ENCODE measurements at places on chromosomes 7 and 10.

GRCh38 chr7:54904986-54905385 lies 113.8 kb upstream of the EGFR start:
- DNase-seq = no peak

GRCh38 chr7:129368389-129368986 lies 65.7 kb upstream of the STRIP2 start:
- DNase-seq = peak; percentile 4

GRCh38 chr7:94908323-94909178 lies 1.2 kb downstream of the PPP1R9A start:
- DNase-seq = no peak

- no peak for DNase-seq
Observed at GRCh38 chr10:42987575-42987974, 89.3 kb upstream of the RET start.

DNA sequence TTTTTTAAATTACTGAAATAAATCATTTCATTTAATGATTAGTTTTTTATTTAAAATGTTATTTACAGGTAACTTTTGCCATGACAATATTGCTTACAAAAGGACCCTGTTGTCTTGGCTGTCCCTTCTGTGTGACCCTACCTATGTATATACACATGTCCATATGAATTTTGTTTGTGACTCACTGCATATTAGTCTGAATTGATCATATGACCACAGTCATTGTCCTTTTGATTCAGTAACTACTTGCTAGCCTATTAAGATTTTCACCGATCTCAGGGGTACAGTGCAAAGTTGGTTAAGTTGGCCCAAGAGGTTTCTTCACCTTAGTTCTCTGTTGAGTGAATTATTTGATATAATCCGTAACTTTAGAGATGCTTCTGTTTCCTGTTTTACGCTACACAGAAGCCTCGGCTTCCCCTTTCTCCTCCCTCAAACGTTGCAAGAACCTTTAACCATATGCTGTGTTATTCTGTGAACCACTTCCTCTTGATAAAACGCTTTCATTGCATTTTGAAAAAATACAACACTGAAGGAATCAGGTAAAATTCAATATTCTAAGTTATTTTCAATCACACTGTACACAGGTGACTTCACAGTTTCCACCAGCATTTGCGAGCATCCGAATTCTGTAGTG lies 43.9 kb downstream of the APBB1IP start:
- DNase-seq = peak; percentile 46

GRCh38 chr10:598415-599170 lies 90.9 kb downstream of the DIP2C start:
- DNase-seq = no peak

- no peak for DNase-seq
Observed at GRCh38 chr10:96614515-96614914, 27.7 kb upstream of the TM9SF3 start.

DNA sequence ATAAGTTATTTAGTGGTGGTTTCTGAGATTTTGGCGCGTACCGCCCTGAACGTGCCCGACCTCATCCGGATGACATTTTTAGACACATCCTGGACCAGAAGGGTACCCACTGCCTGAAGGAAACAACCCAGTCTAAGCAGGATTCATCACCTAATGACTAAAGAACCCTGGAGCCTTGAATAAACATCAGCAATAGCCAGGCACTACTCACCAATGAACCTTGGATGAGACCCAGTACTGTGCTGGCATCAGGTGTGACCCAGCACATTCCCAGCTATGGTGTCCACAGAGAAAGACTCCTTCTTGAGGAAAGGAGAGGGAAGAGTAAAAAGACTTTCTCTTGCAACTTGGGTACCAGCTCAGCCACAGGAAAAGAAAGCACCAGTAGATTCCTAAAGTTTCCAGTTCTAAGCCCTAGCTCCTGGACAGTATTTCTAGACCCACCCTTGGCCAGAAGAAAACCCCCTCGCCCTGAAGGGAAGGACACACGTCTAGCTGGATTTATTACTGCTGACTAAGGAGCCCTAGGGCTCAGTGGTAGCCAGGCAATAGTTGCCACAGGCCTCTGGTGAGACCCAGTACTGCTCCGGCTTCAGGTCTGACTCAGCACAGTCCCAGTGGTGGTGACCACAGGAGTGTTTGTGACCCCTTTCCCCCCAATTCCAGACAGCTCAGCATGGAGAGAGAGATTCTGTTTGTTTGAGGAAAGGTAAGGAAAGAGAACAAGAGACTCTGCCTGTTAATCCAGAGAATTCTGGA lies 32.5 kb downstream of the ZNF277 start:
- no peak for DNase-seq

All from stimulated activated naive B cell treated with anti-CD40 and anti-IgM and Interleukin-4, amounts not matched to agents 10 μg/mL and 1 μg/mL and 100 μg/mL, for 72 hours (primary cell).